Endodermal cell (in vitro differentiated cells): ENCODE measurements at places on chromosomes 3 and 15. TPM values are rescaled to one million over a fixed set of nuclear protein-coding genes. Genes with fewer than 3 reads are reported as not detected.

The ADAMTSL3 gene
- total RNA-seq: 0.79 and 1.2 TPM in 2 replicates

The ITGB5 gene
- total RNA-seq: 321 and 329 TPM in 2 replicates

The PDIA3 gene
- 589 and 635 TPM in 2 replicates for total RNA-seq

The EHD4 gene
- total RNA-seq: 16.0 and 17.3 TPM in 2 replicates

The FBXW12 gene
- 0.13 TPM in 1 of 2 replicates, not detected in the other for total RNA-seq

DNA sequence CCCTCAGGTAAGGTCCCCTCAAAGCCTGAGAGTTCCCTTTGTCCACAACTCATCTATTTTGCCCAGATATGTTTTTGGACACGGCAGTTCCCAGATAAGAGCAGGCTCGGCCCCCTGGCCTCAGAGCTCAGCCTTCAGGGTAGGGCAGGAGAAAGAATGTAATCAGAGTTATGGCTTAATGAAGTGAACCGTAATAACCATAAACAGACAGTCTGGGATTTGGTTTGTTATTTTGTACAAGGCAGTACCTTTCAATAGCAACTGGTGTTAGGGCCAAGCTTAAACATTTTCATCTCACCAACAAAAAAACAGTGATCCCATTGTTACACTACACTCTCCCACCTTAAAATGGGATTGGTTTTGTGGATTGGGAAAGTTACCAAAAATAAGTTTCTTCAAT, 12.2 kb upstream of the ALDH1A3 start:
- H3K36me3 ChIP-seq: no peaks in the 10 kb centered on the region
- H3K27me3 ChIP-seq: no peaks in the 10 kb centered on the region
- H3K4me1 ChIP-seq: no peaks in the 10 kb centered on the region
- DNase-seq: no peak
- H3K27ac ChIP-seq: no peak overlapping the region

GRCh38 chr3:10281951-10282350, 10.8 kb downstream of the GHRL start:
- H3K27me3 ChIP-seq: no peaks in the 10 kb centered on the region
- no peak overlapping the region for H3K27ac ChIP-seq
- no peak overlapping the region for H3K4me3 ChIP-seq
- peaks cover 41% of the 10 kb centered on the region for H3K36me3 ChIP-seq
- no peak for DNase-seq

- H3K4me1 ChIP-seq: no peaks in the 10 kb centered on the region
- H3K27me3 ChIP-seq: no peaks in the 10 kb centered on the region
- DNase-seq: no peak
- H3K4me3 ChIP-seq: no peak overlapping the region
- no peak overlapping the region for H3K27ac ChIP-seq
Observed at GRCh38 chr3:187695449-187695848, 6.9 kb downstream of the RTP2 start.

- H3K27me3 ChIP-seq: no peaks in the 10 kb centered on the region
- no peaks in the 10 kb centered on the region for H3K4me1 ChIP-seq
- no peak for DNase-seq
- no peak overlapping the region for H3K27ac ChIP-seq
- no peak overlapping the region for H3K4me3 ChIP-seq
- peaks cover 14% of the 10 kb centered on the region for H3K36me3 ChIP-seq
Observed at GRCh38 chr3:48543271-48543866, 13.2 kb downstream of the PFKFB4 start.

DNA sequence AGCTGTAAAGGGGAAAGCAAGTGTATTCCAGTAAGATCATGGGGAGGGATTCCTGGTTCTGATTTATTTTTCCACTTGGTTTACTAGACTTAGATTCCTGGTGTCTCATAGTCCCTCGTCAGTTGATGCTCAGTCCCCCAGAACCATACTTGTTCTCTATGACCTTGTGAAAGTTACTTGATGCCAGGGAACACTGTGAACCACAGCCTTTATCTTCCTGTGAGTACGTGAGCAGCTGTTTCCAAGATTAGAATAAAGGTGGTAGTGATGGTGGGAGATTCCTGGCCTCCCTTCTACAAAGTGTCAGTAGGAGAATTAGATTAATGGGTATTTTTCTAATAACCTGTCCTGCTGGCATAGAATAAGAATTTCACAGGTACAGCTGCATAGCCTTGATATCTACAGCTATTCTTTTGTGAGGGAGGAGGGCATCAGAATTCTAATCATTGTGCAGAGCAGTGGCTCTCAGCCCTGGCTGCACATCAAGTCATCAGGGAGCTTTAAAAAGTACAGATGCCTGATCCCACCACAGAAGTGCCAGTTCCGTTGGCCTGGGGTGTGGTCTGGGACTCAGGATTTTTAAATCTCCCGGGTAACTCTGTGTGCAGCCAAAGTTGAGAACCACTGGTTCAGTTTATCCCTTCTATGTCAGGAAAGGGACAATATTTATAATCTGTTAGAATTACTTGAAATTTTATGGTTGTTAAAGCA, 20.0 kb downstream of the GPD1L start:
- no peak overlapping the region for H3K27ac ChIP-seq
- no peak overlapping the region for H3K4me3 ChIP-seq

DNA sequence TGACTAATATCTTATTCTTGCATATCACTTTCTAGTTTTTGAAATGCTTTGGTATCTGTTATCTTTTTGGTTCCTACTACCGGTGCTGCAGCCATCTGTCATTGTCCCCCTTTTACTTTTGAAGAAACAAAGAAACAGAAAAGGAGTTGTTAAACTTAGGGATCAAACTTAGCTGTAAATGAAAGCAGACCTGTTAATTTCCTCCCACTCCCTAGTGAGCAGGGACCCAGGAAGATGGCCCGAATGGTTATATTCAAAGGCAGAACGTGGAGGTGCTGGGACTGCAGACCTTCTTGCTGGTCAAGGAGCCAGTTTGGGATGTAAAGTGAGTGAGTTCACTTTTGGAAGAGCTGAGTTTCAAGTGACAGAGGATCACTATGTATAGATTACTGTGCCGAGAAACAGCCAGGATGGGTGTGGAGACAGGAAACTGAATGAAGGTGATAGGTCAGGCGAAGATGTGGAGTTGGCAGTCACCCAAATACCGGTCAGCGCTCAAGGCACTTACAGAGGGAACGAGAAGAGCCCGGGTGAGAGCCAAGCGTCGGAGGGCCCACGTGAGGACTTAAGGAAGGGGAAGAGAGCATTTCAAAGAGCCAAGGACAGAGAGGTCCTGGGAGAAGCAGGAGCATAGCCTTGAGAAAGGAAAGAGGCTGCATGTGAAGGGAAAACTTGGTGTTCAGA, 20.1 kb downstream of the KBTBD8 start:
- H3K36me3 ChIP-seq: no peaks in the 10 kb centered on the region
- peaks cover 9% of the 10 kb centered on the region for H3K4me1 ChIP-seq
- no peaks in the 10 kb centered on the region for H3K27me3 ChIP-seq
- DNase-seq: no peak

- DNase-seq: no peak
- no peaks in the 10 kb centered on the region for H3K36me3 ChIP-seq
- H3K4me1 ChIP-seq: peaks cover 5% of the 10 kb centered on the region
- no peak overlapping the region for H3K27ac ChIP-seq
- no peaks in the 10 kb centered on the region for H3K27me3 ChIP-seq
Observed at GRCh38 chr3:58719684-58720083, 53.1 kb upstream of the FAM3D start.

- H3K27ac ChIP-seq: no peak overlapping the region
- H3K36me3 ChIP-seq: peaks cover 77% of the 10 kb centered on the region
- DNase-seq: no peak
- H3K4me3 ChIP-seq: no peak overlapping the region
- H3K4me1 ChIP-seq: no peaks in the 10 kb centered on the region
- no peaks in the 10 kb centered on the region for H3K27me3 ChIP-seq
Observed at GRCh38 chr15:40198355-40199085, 37.7 kb downstream of the BUB1B start.

- H3K4me1 ChIP-seq: no peaks in the 10 kb centered on the region
- H3K27ac ChIP-seq: no peak overlapping the region
- H3K27me3 ChIP-seq: no peaks in the 10 kb centered on the region
- H3K4me3 ChIP-seq: peak overlapping the region; percentile 98
- H3K36me3 ChIP-seq: peaks cover 45% of the 10 kb centered on the region
Observed at GRCh38 chr3:183449391-183449790, 21.0 kb upstream of the MCF2L2 start.

DNA sequence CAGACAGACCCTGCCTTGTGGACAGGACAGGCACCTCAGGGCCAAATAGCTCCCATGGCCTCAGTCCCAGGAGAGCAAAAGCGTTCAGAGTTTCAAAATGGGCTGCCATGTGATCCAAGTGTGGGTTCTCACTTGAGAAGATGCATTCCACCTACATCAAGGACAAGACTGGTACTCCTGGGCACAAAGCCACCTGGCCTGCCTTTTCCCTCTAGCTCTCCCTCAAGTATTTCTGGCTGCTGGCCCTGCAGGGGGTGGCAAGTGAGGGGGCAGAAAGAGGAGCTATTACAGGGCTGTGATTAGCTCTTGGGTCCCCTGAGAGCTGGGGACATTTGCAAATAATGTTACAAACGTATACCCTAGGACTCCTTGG, 6.5 kb upstream of the COL7A1 start:
- H3K27me3 ChIP-seq: no peaks in the 10 kb centered on the region
- no peak overlapping the region for H3K4me3 ChIP-seq
- no peak for DNase-seq

GRCh38 chr3:95627697-95628096, 1186.7 kb upstream of the EPHA6 start:
- H3K4me1 ChIP-seq: no peaks in the 10 kb centered on the region
- H3K27ac ChIP-seq: no peak overlapping the region
- H3K36me3 ChIP-seq: no peaks in the 10 kb centered on the region
- H3K27me3 ChIP-seq: no peaks in the 10 kb centered on the region

- no peak overlapping the region for H3K4me3 ChIP-seq
- no peak overlapping the region for H3K27ac ChIP-seq
- H3K36me3 ChIP-seq: no peaks in the 10 kb centered on the region
- H3K27me3 ChIP-seq: no peaks in the 10 kb centered on the region
- DNase-seq: no peak
- no peaks in the 10 kb centered on the region for H3K4me1 ChIP-seq
Observed at GRCh38 chr3:177320765-177321247, 123.5 kb upstream of the TBL1XR1 start.

DNA sequence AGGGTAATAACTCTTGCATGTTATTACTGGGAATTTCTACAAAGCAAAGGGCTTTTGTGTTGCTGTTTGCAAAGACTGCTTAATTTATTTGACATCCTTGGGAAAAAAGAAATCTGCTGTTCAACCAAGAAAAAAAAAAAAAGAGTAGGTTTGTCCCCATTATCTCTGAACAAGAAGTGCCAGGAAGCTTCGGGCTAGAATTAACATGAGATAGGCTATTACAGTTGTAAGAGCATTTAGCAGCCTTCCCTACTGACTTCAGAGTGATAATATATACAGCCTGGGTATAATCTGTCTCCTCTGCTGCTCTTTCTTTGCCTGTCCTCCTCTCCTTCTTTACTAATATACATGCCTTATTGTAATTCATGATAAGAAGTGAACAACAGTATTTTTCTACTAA, 23.3 kb upstream of the CHMP2B start:
- DNase-seq: no peak
- H3K4me3 ChIP-seq: no peak overlapping the region
- no peaks in the 10 kb centered on the region for H3K4me1 ChIP-seq
- H3K27ac ChIP-seq: peak overlapping the region; percentile 19
- H3K27me3 ChIP-seq: no peaks in the 10 kb centered on the region

- H3K27ac ChIP-seq: no peak overlapping the region
- H3K4me3 ChIP-seq: no peak overlapping the region
Observed at GRCh38 chr3:435161-435560, 238.6 kb downstream of the CHL1 start.

DNA sequence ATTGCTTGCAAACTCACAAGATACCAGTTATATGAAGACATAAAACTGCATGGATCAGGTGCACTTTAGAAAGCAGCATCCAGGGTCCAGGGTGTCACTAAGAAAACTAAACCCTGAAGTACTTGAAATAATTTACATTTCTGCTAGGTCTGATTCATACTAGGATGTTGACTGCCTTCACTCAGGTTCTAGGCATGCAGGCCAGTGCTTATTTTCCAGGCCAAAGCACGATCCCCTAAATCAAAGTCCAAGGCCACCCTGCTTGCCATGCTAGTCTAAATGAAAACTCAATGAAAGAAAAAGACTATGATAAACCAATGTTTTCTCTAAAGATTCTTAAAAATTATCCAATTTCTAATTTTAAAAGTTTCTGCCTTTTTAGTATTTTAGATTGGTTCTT, 49.4 kb downstream of the GREM1 start:
- H3K36me3 ChIP-seq: no peaks in the 10 kb centered on the region
- no peaks in the 10 kb centered on the region for H3K4me1 ChIP-seq
- H3K27ac ChIP-seq: no peak overlapping the region
- no peak overlapping the region for H3K4me3 ChIP-seq

- no peak overlapping the region for H3K27ac ChIP-seq
- H3K36me3 ChIP-seq: no peaks in the 10 kb centered on the region
Observed at GRCh38 chr3:2516762-2517441, 418.2 kb downstream of the CNTN4 start.

DNA sequence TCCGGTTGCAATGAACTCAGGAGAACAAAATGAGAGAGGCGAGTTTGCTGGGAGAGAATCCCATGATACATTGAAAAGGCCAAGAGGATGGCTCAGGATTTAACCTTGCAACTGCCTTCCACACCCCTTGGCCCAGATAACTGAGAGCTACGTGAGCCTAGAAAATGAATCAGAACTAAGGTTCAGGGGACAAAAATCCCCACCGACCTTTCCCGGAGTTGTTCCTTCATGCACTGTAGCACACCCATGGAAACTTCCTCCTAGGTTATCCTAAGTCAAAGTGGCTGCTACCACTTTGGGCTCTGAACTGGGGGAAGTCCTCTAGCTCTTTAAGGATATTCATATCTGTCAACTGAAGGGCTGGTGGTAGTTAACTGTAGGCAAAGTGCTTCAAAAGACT, 58.3 kb upstream of the SLC4A7 start:
- H3K4me3 ChIP-seq: no peak overlapping the region
- no peak overlapping the region for H3K27ac ChIP-seq
- DNase-seq: peak; percentile 28
- no peaks in the 10 kb centered on the region for H3K36me3 ChIP-seq
- no peaks in the 10 kb centered on the region for H3K27me3 ChIP-seq
- no peaks in the 10 kb centered on the region for H3K4me1 ChIP-seq

GRCh38 chr15:38297623-38298388, 45.2 kb downstream of the SPRED1 start:
- no peak overlapping the region for H3K27ac ChIP-seq
- no peaks in the 10 kb centered on the region for H3K4me1 ChIP-seq
- DNase-seq: no peak
- peaks cover 75% of the 10 kb centered on the region for H3K36me3 ChIP-seq
- H3K27me3 ChIP-seq: no peaks in the 10 kb centered on the region
- no peak overlapping the region for H3K4me3 ChIP-seq

GRCh38 chr3:185796431-185797107, 28.3 kb downstream of the IGF2BP2 start:
- DNase-seq: no peak
- H3K27me3 ChIP-seq: no peaks in the 10 kb centered on the region
- H3K4me3 ChIP-seq: no peak overlapping the region
- no peaks in the 10 kb centered on the region for H3K36me3 ChIP-seq
- H3K27ac ChIP-seq: no peak overlapping the region

- DNase-seq: no peak
- no peaks in the 10 kb centered on the region for H3K4me1 ChIP-seq
- H3K27ac ChIP-seq: no peak overlapping the region
- H3K4me3 ChIP-seq: no peak overlapping the region
Observed at GRCh38 chr3:116877968-116878367, 168.4 kb downstream of the TUSC7 start.
